ENCODE measurements at places on chromosomes 6 and 20.

GRCh38 chr20:32483351-32484224 is 101.5 kb downstream of the NOL4L start:
- DNase-seq = peak; percentile 84

DNA sequence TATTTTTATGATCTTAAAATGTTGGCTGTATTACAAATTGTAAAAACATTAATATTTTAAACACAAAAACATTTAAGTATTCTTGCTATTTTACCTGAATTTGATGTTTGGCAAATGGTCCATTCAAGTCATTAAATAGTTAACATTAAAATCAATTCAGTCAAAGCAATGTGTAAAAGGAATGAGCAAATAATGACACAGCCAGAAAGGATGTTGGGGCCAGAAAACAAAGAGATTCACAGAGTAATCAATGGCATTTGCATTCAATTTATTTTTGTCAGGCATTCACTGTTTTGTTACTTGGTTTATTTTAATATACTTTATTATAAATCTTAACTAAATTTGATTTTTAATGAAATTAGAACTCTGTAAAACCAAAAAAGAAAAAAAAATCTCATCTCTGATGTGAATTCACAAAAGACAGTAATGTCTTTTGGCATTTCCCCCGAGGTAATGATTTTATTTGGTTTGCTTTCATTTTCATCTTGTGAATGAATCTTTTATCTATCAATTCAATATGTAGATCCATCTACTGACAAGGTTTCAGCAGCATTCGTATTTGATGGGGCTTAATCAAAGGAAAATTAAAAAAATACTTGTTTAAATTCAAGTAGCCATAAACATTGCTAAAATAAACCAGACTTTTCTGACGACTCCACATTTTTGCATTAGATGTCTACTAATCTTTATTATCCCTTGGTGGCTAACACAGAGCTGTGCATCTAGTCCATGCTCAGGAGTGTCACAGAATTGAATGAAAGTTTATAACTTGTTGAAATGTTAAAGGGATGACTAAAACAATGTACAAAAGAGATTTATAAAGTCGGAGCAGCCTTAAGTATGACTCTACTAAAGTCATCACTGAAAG is 866.7 kb upstream of the GJE1 start:
- DNase-seq = no peak

DNA sequence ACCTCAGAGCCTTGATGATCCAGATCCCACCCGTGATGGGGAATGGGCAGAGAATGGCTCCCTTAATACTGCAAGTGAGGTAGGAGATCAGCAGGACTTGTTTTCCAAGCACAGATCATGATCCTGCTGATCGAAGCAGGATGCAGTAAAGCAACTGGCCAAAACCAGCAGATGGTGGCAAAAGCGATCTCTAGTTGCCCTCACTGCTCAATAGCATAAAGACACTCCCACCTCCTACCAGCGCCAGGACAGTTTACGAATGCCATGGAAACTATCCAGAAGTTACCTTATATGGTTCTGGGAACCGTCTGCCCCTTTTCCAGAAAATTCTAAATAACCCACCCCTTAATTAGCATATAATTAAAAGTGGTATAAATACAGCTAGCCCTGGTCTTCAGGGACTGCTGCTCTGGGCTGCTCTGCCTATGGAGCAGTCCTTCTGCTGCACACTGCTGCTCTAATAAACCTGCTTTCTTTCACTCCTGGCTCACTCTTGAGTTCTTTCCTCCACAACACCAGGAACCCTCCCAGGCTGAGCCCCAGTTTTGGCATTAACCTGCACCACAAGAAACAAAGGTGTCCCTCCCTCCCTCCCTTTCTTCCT is 415.8 kb downstream of the PREX1 start:
- no peak for DNase-seq

- DNase-seq = peak; percentile 54
Measured at GRCh38 chr6:133553652-133554051, 312.5 kb downstream of the EYA4 start.

DNA sequence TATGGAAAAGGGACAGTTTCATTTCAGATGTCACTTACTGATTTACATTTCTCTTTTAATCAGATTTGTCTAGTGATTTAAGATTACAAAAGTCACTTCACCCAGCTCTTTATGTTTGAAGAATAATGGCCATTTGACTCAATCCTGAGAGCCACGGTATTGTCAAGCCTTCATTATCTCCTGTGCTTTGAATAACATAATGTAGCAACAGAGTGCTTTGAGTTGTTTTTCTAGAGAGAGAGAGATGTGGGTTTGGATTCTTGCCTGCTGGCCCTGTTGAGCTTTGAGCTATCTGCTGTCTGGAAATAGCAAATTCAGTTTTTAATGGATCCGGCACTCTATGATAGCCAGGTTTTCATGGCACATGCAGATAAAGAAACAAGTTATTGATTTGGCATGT is 478.4 kb upstream of the SOX4 start:
- no peak for DNase-seq

DNA sequence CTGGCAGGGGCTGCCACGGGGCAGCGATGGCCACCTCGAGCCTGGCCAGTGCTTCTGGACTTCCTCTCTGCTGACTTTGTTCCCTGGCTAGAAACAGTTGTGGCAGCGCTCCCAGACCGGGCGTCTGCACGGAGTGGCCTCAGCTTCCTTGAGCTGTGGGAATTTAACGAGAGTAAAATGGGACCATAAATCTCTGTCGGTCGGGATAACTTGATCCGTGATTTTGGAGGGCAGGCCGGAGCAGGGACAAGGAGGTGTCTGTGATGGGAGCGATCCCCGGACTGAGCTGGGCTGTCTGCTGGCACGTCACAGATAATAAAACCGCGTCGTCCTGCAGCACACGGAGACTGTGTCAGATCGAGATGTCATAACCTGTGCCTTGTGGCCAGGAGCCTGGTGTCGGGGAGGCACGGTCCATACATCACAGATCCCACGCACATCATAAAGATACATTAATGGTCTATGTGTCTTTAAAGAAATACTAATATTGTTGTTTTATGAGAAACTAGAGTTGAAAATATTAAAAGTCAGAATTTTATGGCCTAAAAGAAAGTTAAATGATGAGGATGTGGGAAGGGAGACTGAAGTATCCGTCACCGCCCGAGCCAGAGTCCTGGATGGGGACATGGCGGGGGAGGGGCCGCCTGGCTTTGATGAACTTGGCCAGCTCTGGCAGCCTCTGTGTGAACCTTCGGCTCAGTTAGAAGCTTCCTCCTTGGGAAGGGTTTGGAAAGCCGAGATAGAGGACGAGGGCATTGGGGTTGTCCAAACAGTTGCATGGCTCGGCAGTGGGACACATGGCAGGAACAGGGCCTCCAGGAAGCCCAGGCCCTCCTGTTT is 6.5 kb upstream of the RBBP8NL start:
- DNase-seq = no peak

DNA sequence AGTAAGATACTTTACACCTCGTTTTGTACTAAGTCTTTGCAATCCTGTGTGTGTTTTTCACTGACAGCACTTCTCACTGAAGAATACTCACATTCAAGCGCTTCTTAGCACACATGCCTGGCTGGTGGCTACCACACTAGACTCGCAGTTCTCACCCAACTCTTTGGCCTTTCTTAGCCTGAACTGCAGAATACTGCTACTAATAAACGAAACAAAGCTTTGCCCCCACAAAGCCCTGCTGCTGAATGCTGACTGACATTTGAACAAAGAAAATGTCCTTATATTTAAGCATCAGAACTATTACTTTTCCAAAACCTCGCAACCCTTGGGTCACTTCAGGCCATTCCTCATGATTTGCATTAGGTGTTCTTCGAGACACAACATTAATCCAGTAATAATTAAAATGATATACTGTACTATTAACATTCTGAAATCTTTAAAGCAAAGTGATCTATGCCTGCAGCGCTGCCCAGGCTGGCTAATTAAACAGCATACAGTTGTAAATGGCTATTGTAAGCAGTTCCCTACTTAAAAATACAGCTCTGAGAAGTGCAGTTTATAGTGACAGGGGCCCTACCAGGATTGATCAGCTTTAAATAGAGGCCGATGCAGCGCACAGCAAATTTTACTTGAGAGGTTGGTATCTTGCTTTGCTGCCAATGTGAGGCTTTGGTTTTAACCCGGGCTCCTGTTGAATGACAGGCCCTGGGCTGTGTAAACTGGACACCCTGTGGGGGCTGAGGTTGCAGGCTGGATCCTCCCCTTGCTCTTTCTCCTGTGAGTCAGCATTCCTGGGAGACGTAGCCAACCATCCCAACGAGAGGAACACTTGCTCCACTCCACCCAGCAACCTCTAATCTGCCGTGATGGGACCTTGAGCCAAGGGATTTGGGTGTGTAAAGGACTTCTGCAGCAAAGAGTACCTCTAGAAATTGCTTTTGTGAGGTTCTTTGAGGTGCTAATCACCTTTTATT is 899.0 kb downstream of the TFAP2A start:
- DNase-seq = no peak

DNA sequence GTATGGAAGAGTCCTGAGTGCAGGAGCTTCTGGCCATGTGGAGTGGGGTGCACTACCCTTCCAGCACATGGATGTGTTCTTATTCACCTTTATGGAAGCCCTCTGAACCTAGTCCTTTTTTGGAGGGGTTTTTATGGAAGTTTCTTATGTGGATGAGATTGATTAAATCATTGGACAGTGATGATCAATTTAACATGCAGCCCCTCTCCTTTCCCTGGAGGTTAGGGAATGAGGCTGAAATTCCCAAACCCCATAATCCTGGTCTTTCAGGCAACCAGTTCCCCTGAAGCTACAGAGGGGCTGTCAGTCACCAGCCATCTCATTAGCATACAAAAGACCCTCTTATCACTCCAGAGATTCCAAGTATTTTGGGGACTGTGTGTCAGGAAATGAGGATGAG is 183.9 kb upstream of the MAP3K7 start:
- DNase-seq = no peak

DNA sequence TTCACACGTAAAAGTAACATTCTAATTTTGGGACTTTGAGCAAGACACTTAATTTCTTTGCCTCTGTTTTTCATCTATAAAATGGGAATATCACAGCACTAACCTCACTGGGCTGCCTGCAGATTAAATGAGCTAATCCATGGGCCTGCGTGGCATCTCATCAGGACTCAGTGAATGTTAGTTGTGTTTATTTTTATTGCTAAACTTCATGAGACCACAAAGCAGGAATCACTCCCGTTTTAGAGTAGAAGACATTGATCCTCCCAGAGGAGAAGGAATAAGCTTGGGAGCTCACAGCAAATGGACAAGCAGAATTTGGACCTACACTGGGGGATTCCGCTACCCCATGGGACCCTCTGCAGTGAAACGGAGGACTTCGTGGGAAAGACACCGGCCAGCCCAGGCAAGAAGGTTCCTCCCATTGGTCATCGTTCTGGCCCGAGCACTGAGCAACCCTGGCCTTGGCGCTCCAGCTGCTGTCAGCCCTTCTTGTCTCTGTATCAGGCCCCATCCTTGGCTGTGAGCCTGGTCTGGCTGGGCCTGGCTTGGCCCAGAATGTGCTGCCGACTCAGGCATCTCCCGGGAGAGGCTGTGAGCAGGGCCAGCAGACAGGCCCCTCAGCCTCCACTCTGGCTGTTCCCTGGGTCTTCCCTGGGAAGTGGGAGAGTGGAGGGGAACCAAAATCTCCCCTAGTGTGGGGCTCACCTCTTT is 79.8 kb downstream of the NFATC2 start:
- no peak for DNase-seq

DNA sequence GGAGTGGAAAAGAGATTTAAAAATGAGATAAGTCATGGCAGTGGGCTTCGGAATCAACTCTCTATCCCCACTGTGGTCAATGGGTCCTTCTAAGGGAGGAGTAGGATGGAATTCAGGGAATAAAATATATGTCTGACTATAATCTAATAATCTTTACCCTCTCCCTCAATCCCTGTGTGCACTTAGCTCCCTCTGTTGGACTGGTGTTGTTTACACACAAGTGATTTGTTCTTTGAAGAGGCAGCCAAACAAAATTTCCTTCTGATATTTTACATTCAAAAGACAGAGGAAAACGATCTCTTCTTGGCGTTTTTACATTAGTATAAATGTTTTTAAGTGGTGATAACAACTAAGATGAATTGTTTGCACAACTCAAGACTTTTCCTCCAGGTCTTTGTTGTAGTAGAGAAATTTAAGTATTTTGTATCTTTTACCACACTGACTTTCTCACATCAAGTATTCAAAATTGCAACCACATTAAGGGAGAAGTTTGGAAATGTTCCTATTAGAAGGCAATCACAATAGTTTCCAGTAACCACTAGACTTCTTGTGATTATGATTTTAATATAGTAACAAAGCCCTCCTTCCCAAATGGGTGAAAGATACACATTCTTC is 317.8 kb downstream of the CENPW start:
- DNase-seq = no peak

All from urinary bladder (tissue), 4 donors.